NCI-H748 treated with DMSO at 0.1 percent for 48 hours (cell line): ENCODE measurements at places on chromosomes 6 and 20.
A peak's percentile ranks its signal among the peaks of the same experiment; 100 is the strongest.

- DNase-seq: peak; percentile 100
Observed at GRCh38 chr6:14440940-14441781, 323.6 kb downstream of the CD83 start.

DNA sequence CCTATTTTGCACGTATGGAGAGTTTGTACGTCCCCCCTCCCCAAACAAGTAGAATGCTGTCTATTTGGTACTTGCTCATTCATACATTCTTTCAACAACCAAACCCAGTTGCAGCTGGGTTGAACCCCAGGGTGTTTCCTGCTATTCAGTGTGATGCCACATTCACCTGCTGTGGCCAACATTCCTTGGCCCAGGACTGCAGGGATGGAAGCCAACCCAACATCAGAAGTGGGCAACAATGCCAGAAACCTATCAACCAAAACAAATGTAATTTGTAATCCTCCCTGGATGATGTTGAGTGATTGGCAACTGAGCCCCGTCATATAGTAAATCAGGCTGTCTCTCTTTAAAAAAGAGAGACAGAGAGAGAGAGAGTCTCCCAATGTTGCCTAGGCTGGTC, 8.9 kb downstream of the NT5E start:
- no peak for DNase-seq

GRCh38 chr6:116030770-116031169, 29.9 kb downstream of the FRK start:
- no peak for DNase-seq

GRCh38 chr20:5720696-5721095, 29.5 kb upstream of the SHLD1 start:
- no peak for DNase-seq

- DNase-seq: no peak
Observed at GRCh38 chr6:118101831-118102345, 194.8 kb downstream of the SLC35F1 start.

GRCh38 chr6:161434350-161434749, 160.5 kb upstream of the AGPAT4 start:
- no peak for DNase-seq

DNA sequence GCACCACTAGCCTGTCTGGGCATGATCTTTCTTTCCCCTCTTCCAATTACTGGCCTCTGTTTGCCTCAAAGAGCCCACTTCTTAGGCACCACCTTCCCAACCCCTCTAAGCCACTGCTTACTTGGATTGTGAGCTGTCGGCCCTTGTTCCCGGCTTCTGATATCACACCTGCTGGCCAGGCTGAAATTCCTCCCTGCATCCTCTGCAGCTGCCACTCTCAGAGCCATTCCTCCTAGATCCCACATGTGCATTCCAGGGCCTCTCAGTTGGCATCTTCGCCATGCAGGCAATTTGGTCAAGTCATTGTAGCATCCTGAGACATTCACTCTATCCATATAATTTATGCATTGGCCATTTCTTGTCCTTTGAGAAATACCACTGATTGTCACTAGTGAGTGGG, 135.9 kb downstream of the OLIG3 start:
- no peak for DNase-seq

DNA sequence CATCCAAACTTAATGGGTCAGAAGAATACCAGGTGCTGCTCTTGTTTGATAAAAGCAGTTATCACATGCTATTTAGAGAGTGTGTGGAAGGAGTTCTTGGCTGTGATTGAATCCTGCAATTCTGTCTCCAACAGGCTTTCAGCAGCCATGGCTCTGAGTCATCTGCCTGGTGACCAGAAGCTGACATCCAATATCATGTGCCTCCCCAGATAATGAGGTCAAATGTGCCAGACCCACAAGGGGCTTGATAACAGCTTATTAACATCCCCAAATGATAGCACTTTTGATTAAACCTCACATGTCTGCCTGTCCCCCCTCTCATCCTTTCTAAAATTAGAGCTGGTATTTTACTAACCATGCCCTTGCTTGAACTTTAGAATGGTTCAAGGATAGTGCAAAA, 175.7 kb upstream of the PLN start:
- no peak for DNase-seq

DNA sequence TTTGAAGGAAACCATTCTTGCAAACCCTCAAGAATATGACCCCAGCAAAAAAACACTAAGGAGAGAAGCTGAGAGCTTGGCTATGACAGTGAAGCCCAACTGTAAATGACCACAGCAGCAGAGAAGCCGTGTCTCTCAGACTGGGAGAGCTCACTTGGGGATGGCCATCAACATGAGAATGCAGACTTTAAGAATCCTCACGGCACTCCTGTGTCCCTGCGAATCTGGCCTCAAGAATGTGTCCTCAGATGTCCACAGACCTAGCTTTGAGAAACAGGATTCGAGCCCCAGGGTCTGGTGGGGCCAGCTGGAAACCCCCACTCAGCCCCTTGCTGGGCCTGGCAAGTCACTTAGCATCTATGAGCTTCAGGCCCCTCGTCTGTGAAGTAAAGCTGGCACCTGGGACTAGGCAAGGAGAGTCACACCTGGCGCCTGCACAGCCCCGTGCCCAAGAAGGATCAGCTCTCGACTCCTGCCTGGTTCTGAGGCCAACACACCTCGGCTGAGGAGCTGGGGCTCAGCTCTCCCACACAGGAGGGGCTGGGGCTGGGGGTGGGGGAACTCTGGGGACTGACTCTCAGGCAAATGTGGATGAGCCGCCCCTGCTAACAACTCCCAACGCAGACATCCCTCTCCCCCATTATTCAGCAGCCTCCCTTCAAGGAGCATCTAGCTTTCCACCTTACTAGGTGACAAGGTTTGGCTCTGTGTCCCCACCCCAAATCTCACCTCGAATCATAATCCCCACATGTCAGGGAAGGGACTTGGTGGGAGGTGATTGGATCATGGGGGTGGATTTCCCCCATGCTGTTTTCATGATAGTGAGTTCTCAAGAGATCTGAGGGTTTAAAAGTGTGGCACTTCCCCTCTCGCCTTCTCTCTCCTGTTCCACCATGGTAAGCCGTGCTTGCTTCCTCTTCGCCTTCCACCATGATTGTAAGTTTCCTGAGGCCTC, 97.7 kb downstream of the GRM4 start:
- DNase-seq: no peak
